ENCODE measurements at places on chromosomes 4 and X.

DNA sequence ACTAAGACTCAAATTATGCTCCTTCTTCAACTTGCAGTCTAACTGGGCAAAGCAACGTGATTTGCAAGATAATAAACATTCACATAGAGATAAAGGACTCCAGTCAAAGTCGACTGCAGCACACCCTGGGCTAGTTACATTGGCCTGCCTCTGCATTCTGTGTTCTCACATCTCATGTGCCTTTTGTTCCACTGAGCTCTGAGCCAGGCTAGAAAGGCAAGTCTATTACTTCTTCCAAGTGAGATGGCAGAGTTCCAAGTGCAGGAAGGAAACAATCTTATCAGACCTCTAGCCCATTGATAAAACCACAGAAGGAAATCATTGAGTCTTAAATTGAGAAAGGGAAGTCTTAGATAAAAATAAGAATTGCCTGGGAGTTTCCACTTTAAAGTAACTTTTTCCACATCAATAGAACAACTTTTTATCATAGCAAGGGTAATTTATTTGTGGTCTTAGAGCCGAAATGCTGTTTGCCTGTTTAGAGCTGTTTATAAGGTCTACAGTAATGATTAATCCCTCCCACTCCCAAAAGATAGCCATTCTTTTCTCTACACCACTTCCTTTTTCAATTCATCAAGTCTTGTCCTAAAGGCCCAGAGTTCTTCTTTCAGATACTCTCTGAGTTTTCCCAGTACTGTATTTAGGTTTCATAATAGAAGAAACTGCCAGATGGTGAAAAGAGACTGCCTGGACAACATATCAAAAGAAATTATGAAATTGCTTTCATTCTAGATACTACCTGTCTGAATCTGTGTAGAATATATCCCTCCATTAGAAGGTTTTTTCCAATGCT lies 200.2 kb downstream of the GUCY2F start:
- DNase-seq, result no peak

GRCh38 chrX:135484641-135485289 lies 35.7 kb upstream of the INTS6L start:
- peak; percentile 72 for DNase-seq

DNA sequence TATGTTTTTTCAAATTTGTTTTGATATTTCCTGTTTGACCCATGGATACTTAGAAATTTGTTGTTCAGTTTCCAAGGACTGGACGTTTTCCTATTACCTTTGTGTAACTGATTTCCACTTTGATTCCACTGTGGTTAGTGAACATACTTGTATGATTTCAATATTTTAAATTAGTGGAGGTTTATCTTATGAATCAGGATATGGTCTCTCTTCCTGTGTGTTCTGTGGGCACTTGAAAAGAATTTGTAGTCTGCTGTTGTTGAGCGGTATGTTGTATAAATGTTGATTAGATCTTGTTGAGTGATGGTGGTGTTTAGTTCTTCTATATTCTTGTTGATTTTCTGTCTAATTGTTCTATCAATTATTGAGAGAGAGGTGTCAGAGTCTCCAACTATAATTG lies 21.2 kb upstream of the LAMTOR3 start:
- no peak for DNase-seq

DNA sequence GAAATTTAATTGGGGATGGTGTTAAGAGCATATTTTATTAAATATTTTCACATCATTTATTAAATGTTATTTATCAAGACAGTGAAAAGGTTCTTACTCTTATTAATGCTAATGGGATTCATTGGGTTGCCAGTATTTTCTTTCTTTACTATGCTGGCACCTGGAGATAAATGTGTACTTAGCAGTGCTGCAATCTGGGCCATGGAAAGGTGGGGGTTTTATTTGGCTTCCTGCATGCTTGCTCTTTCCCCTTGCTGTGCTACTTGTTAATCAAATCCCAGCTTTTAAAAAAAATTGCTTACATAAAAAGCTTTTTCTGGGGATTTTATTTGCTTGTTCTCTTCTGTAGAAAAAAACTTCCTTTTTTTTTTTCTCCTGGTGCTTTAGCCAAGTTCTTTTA lies 48.3 kb downstream of the ZAR1 start:
- DNase-seq, result no peak

DNA sequence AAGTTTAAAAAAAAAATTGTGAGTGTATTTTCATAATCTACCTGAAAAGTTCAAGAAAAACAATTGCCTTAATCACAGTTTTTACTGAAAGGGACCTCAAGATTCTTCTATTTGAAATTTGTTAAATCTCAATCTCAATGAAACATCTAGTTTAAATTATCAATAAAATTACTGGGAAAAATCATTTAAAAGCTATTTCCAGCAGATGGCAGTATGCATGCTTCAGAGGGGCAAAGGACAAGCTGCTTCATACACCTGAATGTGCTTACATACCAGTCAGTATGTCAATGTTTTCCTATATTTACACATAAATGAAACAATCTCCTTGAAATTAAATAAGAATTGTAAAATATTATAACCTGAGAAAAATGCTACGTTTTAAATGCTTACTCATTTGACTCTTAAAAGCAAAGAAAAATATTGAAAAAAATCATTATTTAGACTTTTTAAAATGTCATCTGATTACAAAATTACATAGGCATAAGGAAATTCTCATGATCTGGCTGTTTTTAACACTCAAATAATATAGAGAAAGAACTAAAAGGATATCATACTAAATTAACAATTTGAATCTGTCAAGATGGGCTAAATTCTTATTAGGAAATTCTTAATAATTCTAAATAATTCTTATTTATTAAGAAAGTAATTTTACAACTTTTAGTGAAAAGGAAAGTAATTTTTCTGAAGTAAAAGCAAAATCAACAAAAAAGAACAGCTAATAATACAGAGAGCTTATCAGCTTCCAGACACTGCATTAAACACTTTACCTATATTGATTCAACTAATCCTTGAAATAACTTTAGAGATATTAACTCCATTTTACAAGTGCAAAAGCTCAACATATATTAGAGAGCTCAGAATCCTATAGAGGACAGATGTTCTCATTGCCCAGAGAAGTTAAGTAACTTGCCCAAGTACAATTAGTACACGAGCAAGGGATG lies 242.1 kb downstream of the ADAMTS3 start:
- DNase-seq, result peak; percentile 36

- no peak for DNase-seq
Measured at GRCh38 chr4:141541851-141542250, 94.5 kb upstream of the IL15 start.

DNA sequence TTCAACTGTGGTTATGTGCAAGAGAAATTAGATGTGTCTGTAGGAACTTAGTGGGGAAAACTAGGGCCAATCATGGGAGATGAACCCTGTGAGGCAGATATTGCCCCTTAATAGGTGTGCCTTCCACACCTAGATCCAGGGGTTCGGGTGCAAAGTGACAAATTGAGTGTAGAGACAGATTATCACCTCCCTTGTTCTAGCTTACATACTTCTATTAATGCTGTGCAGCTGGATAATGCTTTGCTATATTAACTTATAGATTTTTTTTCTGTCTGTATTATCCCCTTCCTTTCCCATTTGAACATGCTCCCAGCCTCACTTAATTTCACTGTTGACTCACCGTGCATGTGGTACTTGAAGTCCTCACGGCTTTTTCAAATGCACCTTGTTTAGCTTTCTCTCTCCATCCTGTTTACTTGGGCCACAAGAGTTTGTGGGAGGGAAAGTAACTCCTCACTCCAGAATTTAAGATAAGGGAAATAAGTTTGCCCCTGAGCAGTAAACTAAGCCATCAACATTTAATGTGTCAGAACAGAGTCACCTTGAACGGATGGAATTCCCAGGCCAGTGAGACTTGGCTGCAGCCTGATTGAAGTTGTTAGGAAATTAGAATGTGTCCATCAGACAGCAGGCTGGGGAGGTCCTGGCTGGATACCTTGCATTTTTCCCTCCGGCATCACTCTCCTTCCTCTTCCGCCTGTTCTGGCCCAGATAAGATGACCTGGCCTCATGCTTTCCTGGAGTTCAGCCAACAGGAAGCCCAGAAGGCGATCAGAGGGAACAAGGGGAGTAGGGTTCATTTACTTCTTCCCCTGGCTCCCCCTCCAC lies 478.4 kb downstream of the BCOR start:
- no peak for DNase-seq
